Activated naive CD8-positive, alpha-beta T cell treated with anti-CD3 and anti-CD28 coated beads, Interleukin-2, amount 50 U/mL, for 16 hours (primary cell): ENCODE measurements at places on chromosomes 1 and 21.

- DNase-seq, result no peak
Observed at GRCh38 chr1:200038981-200039848, 11.7 kb downstream of the NR5A2 start.

- DNase-seq, result no peak
Observed at GRCh38 chr1:238384381-238384780, 493.7 kb upstream of the ZP4 start.

DNA sequence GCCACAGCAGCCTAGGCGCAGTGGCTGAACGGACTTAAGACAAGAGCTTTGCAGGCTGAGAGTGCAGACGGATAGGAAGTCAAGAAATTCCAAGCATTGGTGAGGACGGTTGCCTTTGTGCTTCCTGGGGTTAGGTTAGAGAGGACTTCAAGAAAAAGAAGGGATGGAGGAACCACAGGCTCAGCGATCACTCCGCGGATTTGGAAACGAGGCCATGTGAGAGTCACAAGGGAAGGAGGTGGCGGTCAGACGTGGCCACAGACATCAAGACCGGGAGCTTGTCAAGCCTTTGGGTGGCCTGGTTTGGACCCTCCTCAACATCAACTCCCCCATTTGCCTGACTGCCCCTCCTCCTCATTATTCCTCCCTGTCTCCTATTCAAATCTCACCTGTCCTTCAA, 62.3 kb downstream of the NID1 start:
- DNase-seq, result no peak

GRCh38 chr1:236091933-236092318, 27.0 kb upstream of the NID1 start:
- no peak for DNase-seq

GRCh38 chr1:27529704-27530018, 39.7 kb upstream of the WASF2 start:
- no peak for DNase-seq

GRCh38 chr1:109661391-109661790, 5.5 kb downstream of the GSTM4 start:
- no peak for DNase-seq

GRCh38 chr21:41634211-41634694, 126.3 kb upstream of the TMPRSS2 start:
- no peak for DNase-seq

GRCh38 chr1:169119405-169119804, 12.9 kb downstream of the ATP1B1 start:
- DNase-seq, result no peak

DNA sequence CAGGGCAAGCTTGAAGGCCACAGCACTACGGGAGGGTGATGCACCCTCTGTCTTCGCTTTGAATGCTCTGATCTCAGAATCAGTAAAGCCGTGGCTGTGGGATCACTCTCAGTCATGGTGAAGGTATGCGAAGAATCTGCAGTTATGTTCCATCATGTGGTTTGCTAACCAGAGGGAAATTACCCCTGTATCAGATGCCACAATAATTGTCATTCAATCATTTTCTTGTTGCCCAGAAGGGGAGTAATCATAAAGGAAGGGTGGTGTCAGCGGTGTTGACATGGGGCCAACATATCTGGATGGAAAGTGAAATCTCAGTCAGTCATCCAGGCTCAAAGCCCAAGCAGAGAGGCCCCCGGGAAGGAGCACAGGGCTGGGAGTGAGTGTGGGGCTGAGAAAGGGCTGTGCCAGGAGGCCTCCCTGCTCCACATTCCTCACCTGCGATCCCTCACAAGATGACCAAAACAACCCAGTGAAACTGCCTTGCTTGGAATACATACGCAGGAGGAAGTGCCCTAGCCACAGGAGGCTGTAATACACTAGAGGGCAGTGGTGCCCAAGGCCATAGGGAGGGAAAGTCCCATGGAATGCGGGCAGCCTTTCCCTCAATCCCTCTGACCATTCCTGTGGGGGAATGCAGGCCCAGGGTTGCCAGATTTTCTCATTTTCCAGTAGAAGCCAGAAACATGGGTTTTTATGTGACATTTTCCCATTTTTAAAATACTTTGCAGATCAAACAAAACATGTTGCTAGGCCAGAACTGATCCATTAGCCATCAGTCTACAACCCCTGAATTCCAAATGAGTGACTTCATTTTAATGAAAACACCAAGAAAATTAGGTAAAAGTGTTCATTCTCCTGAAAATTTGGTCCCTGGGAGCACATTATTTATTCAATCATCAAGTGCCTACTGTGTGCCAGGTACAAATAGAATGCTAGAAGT, 95.7 kb upstream of the VANGL1 start:
- DNase-seq, result no peak

GRCh38 chr21:33027401-33028286, 1.9 kb downstream of the OLIG2 start:
- no peak for DNase-seq

GRCh38 chr1:190377991-190378390, 99.7 kb downstream of the BRINP3 start:
- no peak for DNase-seq

DNA sequence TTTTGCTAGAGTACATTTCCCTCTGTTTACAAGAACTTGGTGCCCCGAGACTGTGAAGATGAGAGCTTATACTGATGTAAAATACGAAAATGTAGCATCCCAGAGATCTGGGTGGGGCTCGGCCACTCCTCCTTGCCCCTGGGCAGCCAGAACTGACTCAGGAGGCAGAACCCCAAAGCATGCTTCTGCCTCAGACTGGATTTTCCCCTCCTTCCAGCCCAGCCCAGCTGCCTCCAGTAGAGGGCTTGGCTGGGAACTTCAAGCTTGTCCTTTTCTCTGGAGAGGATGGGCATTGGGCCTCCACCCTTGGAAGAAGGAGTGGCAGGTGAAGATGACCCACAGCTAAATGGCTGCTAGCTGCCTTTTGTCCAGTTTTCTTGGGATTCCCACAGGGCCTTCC, 24.3 kb upstream of the BTG2 start:
- DNase-seq, result no peak
